ENCODE measurements at places on chromosomes 12 and 14.

- peak; percentile 89 for DNase-seq
Observed at GRCh38 chr12:104181313-104181712, 34.3 kb upstream of the TXNRD1 start.

DNA sequence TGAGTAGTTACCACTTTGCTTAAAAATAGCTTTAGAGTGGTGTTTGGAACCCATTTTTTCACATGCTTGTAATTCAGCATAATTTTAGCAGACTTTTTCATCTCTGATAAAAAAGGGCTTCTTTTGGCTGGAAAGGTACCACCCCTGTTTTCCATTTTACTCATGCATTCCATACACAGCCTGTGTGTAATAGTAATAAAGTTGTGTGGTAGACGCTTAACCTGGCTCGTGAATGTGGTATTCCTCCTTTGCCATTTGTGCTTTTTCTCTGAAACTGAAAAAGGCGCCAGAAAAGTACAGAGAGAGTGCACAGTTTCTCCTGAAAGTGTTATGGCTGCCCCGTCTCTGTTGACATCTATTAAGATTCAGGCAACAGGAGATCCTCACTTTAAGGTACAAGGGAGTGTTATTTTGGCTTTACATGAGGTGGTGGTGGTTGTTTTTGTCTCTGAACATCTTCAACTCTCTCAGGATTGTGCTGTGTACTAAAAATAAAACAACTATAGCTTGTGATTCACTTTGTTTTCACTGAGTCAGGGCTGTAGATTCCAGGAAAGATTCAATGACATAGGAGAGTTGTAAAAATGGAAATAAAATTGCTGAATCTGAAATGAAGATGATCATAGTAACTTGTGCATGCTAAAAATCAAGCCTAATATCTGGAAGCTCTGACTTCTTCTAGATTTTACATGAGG is 45.6 kb upstream of the MIS18BP1 start:
- DNase-seq, result peak; percentile 3

GRCh38 chr12:49923035-49923644 is 19.4 kb upstream of the FAIM2 start:
- no peak for DNase-seq

DNA sequence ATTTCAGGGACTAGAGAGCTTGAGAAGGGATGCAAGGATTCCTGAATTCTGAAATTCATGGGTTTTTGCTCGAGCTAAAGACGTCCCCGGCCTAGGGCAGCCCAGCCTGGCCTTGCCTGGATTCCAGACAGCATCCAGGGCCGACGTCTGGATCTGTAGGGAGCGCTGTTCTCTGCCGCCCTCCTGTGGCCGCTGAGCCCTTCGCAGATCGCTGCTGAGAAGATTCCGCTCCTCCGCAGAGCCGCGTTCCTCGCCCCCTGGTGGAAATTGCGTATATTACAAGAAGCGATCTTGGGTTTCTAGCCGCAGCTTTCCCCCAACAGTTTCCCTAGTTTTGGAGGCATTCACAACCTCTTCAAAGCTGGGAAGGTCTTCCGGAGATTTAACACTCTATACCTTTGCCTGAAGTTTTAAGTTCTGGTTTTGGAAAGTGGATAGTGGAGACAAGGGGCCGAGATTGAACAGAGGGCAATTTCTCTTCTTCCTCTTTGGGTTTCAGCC is 5.1 kb downstream of the CISTR start:
- peak; percentile 86 for DNase-seq

GRCh38 chr12:6612652-6613014 is 5.5 kb upstream of the CHD4 start:
- DNase-seq, result no peak

DNA sequence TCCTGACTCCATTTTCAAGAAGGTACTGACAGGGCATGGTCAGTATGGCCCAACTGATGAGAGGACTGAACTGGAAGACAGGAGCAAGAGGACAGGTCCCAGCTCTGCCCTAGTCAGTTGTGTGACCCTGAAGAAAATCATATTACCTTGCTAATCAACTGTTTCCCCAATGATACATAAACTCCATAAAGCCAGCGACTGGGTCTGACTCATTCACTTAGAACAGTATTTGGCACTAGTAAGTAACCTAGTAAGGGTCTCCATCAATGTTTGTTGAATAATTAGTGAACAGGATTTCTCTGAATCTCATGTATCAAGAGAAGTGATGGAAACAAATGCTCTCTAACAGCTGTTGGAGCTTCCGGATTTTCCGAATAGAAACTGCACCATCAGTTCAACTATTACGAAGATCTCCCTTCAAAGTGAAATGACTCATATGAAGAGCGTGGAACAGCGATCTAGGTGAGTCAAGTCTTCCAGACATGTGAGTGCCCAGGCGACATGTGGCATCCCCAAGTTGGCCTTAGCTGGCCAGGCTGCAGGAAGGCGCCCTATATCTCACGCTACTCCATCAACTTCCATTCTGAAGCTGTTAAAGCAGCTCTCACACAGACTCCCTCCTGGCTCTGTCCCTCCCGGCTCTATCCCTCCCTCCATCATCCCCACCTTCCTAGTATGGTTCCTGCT is 94.5 kb downstream of the TTC7B start:
- DNase-seq, result peak; percentile 57

DNA sequence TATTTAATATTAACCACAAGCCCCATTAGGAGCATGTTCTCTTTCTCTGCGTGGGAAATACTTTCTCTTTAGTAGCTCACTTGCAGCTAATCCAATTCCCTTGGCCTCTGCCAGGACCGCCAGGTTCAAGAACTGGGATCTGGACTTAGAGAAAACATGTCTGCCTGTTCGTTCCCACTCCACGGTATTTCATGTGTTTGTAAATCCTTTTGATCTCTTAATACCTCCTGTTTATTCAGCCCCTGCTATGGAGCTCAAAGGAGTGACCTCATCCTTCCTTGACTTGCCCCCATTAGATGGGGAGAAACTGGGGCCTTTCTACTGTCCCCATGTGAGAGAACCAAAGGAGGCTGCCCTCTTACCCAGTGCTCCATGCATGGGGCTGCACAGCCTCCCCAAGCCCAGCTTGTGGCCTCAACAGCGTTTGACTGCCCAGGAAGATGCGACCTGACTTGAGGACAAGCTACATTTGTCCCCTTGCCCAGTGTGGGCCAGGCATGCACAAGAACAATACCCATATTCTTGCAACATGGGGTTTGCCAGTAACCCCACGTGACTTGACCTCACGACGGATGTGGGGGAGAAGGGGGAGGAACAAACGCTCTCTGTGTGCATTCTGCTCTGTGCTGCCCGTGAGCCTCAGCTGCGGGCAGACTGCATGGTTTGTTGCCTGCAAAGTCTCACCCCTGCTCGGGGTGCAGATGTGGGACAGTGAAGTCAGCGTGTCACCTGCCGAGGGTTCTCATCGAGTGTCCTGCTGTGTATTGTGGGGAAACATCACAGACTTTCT is 30.3 kb downstream of the CD9 start:
- DNase-seq, result no peak

- no peak for DNase-seq
Observed at GRCh38 chr12:40788276-40788675, 96.0 kb downstream of the CNTN1 start.

DNA sequence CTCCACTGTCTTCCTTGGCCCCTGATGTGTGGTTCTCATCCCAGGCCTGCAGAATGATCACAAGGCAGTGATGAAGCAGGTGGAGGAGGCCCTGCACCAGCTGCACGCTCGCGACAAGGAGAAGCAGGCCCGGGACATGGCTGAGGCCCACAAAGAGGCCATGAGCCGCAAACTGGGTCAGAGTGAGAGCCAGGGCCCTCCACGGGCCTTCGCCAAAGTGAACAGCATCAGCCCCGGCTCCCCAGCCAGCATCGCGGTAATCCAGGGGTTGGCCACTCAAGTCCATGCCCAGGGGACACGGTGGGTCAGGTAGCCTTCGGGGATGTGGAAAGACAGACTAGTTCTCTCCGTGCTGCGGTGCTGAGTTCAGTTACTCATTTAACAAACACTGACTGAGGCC is 11.0 kb downstream of the PSMD9 start:
- DNase-seq, result no peak

GRCh38 chr12:45816652-45817051 is 87.1 kb downstream of the ARID2 start:
- no peak for DNase-seq

- DNase-seq, result no peak
Observed at GRCh38 chr14:49363821-49364751, 222.1 kb downstream of the RPS29 start.

GRCh38 chr12:132150780-132151144 is 6.5 kb downstream of the NOC4L start:
- no peak for DNase-seq

- no peak for DNase-seq
Observed at GRCh38 chr12:85393606-85394005, 113.6 kb downstream of the ALX1 start.

DNA sequence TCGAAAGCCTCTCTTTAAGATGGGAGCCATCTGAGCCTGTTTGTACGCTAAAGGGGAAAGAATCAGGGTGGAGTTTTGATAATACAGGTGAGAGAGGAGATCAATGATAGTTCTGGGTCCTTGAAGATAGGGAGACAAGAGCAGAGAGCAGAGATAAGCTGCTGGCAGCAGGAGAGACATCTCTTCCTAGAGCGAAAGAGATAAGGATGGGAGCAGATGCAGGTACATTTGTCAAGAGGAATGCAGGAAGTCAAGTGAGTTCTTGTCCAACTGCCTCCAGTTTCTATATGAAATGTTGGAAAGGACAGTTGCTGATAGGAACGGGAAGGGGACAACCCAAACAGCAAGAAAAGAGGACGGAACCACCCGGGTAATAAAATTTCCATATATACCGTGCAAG is 24.7 kb upstream of the HIF1A start:
- DNase-seq, result no peak

- no peak for DNase-seq
Observed at GRCh38 chr12:7951671-7952070, 15.7 kb upstream of the SLC2A3 start.

- no peak for DNase-seq
Observed at GRCh38 chr14:69695322-69696203, 71.4 kb upstream of the SRSF5 start.

GRCh38 chr12:118964988-118965387 is 16.4 kb upstream of the SRRM4 start:
- no peak for DNase-seq

- no peak for DNase-seq
Observed at GRCh38 chr12:111590552-111590951, 8.6 kb downstream of the ATXN2 start.

- no peak for DNase-seq
Observed at GRCh38 chr12:91271185-91271584, 88.6 kb upstream of the DCN start.

GRCh38 chr12:15863984-15864383 is 18.2 kb upstream of the STRAP start:
- DNase-seq, result no peak

GRCh38 chr12:95571369-95571768 is 20.1 kb upstream of the USP44 start:
- no peak for DNase-seq

- DNase-seq, result no peak
Observed at GRCh38 chr12:68613209-68613904, 2.7 kb downstream of the RAP1B start.

DNA sequence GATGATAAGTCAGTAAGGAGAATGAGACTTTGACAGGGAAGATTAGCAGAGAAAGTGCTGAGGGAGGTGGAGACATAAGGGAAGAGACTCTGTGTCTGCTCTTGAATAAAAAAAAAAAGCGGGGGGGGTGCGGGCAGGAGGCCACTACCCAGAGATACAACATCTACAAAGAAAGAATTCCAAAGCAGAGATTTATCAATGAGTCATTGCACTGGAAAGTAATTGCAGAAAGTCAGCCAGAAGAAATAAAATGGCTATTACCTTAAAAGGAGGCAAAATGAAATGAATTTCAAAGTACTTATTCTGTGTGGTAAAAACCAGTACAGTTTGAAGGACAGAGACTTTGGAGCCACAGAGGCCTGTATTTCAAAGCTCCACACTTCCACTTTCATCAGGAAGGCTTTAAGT is 267.1 kb upstream of the PRKD1 start:
- DNase-seq, result peak; percentile 90

- DNase-seq, result no peak
Observed at GRCh38 chr12:58731096-58731495, 189.2 kb downstream of the LRIG3 start.

GRCh38 chr14:37816135-37816534 is 220.7 kb downstream of the TTC6 start:
- no peak for DNase-seq

DNA sequence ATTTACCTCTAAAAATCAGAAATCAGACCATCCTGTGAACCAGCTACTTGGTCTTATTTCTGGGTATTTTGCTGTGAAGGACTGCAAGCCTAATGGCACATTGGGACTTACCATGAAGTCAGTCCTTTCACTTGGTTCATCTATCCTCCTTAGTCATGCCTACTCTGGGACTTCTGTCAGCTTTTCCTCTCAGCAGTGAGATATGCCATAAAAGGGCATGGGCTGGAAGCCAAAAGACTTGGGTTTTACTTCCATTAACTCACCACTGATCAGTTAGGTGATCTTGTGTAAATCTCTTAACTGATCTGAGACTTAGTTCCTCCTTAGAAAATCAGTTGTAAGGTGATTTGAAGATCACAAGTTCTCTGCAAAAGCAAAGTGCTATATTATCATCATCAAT is 116.5 kb downstream of the PAH start:
- DNase-seq, result no peak

DNA sequence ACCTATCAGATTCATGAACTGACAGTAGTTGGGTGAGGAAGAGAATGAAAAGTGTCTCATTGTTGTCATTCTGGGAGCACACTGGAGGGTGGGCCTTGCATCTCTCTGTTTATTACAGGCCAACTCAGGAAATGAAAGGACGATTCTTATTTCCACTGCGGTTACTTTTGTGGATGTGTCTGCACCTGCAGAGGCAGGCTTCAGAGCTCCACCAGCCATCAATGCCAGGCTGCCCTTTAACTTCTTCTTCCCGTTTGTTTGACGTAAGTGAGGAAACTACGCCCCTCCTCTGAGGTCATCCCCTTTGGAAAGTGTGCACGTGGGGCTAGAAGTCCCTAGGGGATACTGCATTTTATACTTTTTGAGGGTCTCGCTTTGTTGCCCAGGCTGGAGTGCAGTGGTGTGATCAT is 33.7 kb downstream of the TCTN1 start:
- no peak for DNase-seq

GRCh38 chr14:74346341-74346740 is 1.9 kb upstream of the VRTN start:
- DNase-seq, result no peak

- no peak for DNase-seq
Observed at GRCh38 chr14:23299986-23300686, 2.5 kb downstream of the PPP1R3E start.

DNA sequence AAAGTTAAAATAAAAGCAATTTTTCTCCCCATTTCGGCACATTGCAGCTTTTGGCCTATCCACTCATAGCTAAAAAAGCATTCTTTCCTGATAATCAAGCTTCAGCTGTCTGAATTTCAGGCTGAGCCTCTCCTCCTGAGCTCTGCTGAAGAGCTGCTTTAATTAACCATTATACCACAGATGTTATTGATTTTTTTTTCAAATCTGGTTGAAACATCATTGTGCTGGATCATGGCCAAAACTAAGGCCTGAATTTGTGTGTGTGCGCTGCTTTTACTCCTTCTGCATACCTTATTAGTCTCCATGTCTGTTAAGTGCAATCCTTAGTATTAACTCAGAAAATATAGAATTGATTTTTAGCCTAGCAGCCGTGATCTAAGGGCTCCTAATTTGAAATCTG is 52.3 kb downstream of the MBIP start:
- no peak for DNase-seq
